ENCODE measurements at places on chromosomes 2 and 18.

DNA sequence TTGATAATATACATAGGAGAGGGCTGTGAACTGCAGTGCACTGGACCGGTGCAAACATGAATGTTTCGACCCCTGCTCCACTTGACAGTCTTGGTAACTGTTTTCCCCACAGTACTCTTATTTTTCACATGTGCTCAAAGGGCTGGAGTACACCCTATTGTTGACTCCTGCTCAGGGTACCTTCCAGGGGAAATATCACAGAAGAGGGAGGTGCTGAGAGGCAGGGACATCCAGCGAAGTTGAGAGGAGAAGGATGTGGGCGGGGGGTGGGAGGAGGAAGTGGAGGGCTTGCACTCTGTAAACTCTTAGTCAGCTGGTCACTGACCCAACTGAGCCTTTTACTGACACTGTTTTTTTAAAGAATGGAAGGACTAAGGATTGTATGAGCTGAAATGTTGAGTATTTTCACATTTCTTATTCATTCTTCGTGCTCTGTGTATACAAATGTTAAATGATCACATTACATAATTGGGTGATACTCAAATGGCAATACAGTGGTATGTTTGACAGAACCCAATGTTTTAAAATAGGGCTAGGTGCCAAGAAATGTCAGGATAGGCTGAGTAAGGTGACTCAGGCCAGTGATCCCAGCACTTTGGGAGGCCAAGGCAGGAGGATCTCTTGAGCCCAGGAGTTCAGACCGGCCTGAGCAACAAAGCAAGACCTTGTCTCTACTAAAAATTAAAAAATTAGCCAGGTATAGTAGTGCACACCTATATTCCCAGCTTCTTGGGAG is 10.0 kb downstream of the INPP4A start:
- DNase-seq, result no peak

DNA sequence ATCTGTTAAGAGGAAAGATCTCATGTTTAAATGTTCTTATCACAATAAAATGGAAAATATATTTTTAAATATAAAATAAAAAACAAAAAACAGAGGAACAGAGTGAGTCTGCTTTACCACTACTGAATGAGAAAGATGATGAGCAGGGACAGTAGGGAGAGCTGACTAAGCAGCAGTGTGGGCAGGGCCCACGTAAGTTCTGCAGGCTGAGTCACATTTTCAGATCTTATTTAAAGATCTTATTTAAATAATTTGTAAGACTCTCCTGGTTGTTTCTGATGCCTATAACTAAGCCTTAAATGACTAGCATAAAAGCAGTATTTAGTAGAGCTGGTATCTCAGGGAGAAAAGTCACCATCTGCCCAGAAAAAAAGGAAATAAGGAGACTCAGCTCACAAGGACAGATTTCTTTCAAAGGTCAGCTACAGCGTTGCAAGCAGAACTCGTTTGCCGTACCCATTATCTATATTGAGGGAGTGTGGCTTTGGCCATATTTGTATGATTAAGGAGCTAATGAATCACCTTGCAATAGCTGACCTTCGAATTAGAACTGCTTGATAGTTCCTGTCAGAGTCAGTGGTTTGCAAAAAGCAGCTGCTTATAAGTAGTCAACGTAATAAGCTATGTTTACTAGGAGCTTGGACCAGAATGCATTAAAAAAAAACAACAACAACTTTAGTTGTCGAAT is 322.1 kb upstream of the CHAC2 start:
- no peak for DNase-seq

GRCh38 chr2:127048969-127049897 is 57.7 kb downstream of the BIN1 start:
- DNase-seq, result no peak

DNA sequence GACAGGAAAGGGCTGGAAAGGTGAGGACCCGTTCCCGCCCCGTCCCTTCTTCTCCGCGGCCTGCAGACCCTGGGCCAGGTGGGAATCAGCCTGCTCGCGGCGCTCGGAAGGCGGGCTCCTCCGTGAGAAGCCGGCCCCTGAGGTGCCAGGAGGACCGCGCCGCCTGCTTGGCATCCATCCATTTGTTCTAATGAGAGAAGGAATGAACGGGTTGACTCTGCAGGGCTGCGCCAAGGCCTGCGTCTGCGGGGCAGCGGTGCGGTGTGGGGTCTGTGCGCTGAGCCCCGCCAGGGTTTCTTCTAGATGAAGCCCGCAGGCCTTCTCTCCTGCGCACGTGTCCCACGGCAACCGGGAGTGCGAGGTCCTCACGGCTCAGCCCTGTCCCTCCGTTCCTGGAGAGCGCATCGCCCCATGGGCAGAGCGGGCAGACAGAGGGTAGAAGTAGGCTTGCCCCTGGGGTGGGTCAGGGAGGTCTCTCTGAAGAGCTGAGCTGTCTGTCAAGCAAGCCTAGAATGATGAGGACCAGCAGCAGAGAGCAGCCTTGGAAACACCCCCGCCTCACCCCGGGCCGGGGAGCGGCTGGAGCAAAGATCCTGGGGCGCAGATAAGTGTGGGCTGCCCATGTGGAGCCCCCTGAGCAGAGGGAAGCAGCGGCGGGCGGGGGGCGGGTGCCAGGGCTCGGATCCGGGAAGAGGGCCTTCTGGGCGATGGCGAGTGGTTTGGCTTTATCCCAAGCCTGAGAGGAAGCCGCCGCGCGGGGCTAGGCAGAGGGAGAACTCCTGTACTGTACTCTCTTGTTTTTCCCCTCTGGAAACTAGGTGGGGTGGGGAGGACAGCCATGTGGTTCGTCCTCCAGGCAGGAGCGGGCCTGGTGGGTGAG is 27.9 kb upstream of the HS6ST1 start:
- DNase-seq, result no peak

GRCh38 chr2:226611196-226611943 is 188.2 kb downstream of the IRS1 start:
- DNase-seq, result no peak

GRCh38 chr2:58032764-58033080 is 13.9 kb upstream of the VRK2 start:
- no peak for DNase-seq

GRCh38 chr18:58175786-58176176 is 131.8 kb downstream of the NEDD4L start:
- no peak for DNase-seq

- no peak for DNase-seq
Observed at GRCh38 chr18:75362435-75362834, 65.1 kb downstream of the SMIM21 start.

GRCh38 chr18:61531182-61531581 is 198.0 kb downstream of the CDH20 start:
- no peak for DNase-seq

DNA sequence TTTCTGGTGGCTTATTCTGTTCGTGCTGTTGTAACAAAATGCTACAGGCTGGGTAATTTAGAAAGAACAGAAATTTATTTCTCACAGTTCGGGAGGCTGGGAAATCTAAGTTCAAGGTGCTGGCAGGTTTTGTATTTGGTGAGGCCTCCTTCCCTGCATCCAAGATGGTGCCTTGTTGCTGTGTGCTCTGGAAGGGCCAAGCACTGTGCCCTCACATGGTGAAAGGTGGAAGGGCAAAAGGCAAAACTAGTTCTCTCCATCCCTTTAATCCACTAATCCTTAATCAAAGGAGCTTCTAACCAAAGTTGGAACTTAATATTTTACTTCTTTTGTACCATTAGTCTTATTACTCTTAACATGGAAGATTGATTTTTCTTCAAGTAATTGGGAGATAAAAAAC is 7.4 kb downstream of the MRPL19 start:
- no peak for DNase-seq

DNA sequence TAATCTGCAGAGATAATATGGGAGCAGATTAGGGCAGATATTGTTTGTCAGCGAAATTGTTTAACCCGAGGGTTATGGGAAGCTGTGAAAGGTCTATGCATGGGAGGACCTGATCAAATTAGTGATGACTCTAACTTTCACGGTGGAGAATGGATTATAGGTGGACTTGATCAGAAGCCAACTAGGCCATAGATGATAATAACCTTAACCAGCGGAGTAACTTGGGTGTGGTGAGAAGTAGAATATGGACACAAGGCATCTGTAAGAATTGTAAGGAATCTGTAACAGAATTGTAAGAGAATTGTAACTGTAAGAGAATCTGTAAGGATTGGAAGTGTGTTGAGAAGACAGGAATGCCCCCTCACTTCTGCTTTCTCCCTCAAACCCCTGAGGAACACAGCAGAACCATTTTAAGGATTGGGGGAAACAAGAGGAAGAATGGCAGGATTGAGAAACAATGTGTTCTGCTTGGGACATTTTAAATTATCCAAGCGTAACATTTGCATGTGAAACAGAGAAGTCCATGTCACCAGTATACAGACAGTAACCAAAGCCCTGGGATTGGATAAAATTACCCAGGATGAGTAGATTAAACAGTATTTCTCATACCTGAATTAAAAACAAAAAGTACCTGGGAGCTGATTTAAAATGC is 14.9 kb upstream of the SLC39A10 start:
- no peak for DNase-seq

DNA sequence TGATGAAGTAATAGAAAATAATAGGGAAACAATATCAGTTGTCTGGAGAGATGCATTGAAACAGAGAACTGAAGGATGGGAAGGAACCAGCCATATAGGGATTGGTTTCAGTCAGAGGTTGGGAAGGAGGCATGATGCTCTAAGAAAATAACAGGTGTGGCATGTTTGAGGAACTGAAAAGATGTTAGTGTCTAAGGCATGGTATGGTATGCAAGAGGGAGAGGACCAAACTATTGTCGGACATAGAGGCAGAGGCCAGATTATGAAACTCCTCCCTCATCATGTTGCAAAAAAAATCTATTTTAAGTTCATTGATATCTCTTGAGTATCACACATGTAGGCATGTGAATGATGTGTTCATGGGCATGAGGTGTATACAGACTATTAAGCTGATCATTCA is 48.9 kb upstream of the EMILIN2 start:
- no peak for DNase-seq

GRCh38 chr2:239383036-239383758 is 17.6 kb downstream of the HDAC4 start:
- DNase-seq, result no peak

DNA sequence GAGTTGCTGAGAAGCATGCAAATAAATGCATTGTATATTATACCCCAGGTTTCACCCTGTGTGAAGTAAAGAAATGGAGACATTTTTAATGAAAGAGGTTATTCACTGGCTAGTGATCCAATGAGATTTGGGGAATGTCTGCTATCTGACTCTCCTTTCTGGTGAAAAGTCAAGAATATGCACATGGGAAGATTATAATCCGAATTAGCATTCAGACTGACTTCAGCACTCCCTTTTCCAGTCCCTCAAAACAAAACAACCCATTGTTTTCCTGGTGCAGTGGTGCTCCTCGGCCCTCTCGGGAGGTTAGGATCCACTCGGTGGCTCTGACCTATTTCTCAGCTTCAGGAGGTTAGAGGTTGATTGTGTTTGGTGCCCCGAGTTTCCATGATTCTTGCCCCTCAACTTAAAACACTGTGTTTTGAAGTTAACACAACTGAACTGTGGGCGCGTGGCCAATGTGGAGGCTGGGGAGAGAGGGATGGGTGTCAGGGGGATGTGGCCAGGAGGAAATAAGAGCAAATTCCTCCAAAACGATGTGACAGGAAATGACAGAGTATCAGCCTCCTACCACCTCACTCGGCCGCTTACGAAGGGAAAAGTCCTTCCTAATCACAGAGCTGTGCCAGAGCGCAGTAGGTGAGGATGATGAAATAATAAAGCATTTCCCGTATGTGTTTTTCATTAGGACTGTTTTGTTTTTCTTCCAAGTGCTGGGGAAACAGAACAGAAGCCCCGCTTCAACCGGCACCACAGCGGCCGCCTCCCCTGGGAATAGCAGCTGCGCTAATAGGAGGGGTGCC is 440.1 kb downstream of the MTX2 start:
- no peak for DNase-seq

GRCh38 chr2:41694536-41695049 is 353.2 kb upstream of the PKDCC start:
- no peak for DNase-seq

DNA sequence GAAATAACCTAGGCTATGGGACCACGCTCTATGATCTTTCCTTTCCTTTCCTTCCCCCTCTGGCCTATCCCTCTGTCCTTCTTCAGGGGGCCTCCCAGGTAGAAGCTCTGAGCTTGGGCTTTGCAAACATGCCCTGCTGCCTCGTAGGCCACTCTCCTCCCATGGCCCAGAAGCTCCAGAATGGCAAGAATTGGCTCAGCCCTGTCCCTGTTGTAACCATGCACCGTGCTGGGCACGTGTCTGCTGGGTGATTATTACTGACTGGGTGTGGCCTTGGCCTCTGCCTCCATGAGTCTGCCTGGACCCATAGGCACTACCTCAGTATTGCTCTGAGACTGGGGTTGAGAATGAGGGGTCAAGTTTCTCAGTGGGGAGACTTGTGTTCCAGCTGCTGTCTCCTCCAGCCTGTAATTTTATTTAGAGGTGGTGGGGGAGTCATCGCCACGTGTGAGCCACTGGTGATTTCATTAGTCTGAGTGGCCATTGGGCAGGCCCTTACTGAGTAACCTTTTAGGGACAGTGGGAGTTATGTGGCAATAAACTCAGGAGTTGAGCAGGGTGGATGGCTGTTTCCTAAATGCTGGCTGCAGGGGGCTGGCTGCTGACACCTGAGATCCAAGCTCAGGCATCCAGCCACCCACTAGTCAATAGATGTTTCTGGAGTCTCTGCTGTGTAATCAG is 157.9 kb downstream of the CLIP4 start:
- DNase-seq, result no peak

DNA sequence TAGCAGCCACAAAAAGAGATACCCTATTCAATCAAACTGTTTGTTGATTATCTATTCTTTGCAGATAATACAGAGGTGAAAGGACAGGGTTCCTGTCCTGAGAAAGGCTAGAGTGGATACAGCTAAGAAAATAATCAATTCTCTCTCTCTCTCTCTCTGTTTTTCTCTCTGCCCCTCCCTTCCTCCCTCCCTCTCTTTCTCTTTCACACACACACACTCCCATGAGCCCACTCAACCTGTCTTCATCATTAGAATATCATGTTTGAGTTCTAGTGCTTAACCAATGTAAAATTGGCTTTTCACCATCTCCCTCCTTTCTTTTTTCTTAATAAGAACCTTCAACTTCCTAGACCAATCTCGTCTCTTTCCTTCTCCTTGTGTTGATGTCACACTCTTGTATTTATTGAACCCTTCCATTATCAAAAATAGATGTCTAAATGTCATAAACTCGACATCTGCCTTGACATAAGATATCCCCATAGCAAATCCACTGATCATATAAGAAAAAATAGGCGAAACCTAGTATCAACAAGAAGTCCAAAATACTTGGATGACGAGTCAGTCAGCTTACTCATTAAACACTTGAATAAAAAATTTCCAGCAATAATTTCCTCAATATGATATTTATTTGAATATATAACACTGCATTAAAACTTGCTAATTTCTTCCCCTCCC is 42.8 kb upstream of the CYTIP start:
- DNase-seq, result no peak

- no peak for DNase-seq
Observed at GRCh38 chr2:67437114-67437513, 40.0 kb downstream of the ETAA1 start.

- DNase-seq, result no peak
Observed at GRCh38 chr2:152542337-152542994, 174.8 kb downstream of the PRPF40A start.

GRCh38 chr2:86064006-86064405 is 41.7 kb downstream of the POLR1A start:
- DNase-seq, result no peak

- no peak for DNase-seq
Observed at GRCh38 chr2:86621280-86621943, 2.3 kb downstream of the RNF103 start.

GRCh38 chr2:159144776-159145614 is 141.5 kb downstream of the WDSUB1 start:
- no peak for DNase-seq

All from activated CD8-positive, alpha-beta memory T cell treated with anti-CD3 and anti-CD28 coated beads, Interleukin-2, amount 10 ng/mL, durations not matched to agents 7 days and 5 days (primary cell).